ENCODE measurements at places on chromosomes 6 and 20. TPM values are rescaled to one million over a fixed set of nuclear protein-coding genes. Genes with fewer than 3 reads are reported as not detected.

B3GALT4 gene
- total RNA-seq, result 3.6 TPM

VNN1 gene
- 1.2 TPM for total RNA-seq

GINM1 gene
- total RNA-seq, result 45.8 TPM

ZC3H12D gene
- total RNA-seq, result not detected

DEFB132 gene
- total RNA-seq, result not detected

TMEM14B gene
- 67.6 TPM for total RNA-seq

NOP56 gene
- total RNA-seq, result 147 TPM

ID4 gene
- total RNA-seq, result 1.2 TPM

GTSF1L gene
- total RNA-seq, result not detected

RAD21L1 gene
- not detected for total RNA-seq

GABRR1 gene
- not detected for total RNA-seq

LY6G6D gene
- not detected for total RNA-seq

PSORS1C2 gene
- total RNA-seq, result not detected

SLC35B2 gene
- total RNA-seq, result 97.6 TPM

TNFRSF6B gene
- 7.5 TPM for total RNA-seq

LIME1 gene
- total RNA-seq, result 2.7 TPM

C2 gene
- 0.96 TPM for total RNA-seq

SYCP2L gene
- 0.48 TPM for total RNA-seq

LBP gene
- total RNA-seq, result not detected

USP49 gene
- 1.9 TPM for total RNA-seq

TULP1 gene
- not detected for total RNA-seq

BANF2 gene
- total RNA-seq, result not detected

SLC22A3 gene
- total RNA-seq, result 8.0 TPM

VWA7 gene
- total RNA-seq, result 0.48 TPM

TRIM31 gene
- total RNA-seq, result not detected

C4B gene
- total RNA-seq, result 1.2 TPM

SEMG1 gene
- total RNA-seq, result not detected

FBXO30 gene
- total RNA-seq, result 6.0 TPM

ELOVL4 gene
- 10.4 TPM for total RNA-seq

TAAR1 gene
- total RNA-seq, result not detected

RGS17 gene
- 3.4 TPM for total RNA-seq

MRPL14 gene
- 92.1 TPM for total RNA-seq

HEY2 gene
- under 0.01 TPM for total RNA-seq

TLDC2 gene
- total RNA-seq, result 0.24 TPM

HRH3 gene
- total RNA-seq, result not detected

SYNDIG1 gene
- total RNA-seq, result not detected

TNXB gene
- 0.48 TPM for total RNA-seq

MATN4 gene
- not detected for total RNA-seq
